Muscle of leg (tissue), 16 donors: ENCODE measurements at places on chromosomes 12 and 14. TPM values are rescaled to one million over a fixed set of nuclear protein-coding genes. Genes with fewer than 3 reads are reported as not detected.

The TBX5 gene
- 1.9 TPM for total RNA-seq

The NUAK1 gene
- 8.0 TPM for total RNA-seq

The SDS gene
- total RNA-seq: not detected

The TAS2R46 gene
- 1.6 TPM for total RNA-seq

The CIT gene
- total RNA-seq: 9.5 TPM

The CLEC2B gene
- 4.4 TPM for total RNA-seq

- H3K27me3 ChIP-seq: no peaks in the 10 kb centered on the region
- peaks cover 53% of the 10 kb centered on the region for H3K36me3 ChIP-seq
- H3K4me1 ChIP-seq: peaks cover 4% of the 10 kb centered on the region
- H3K27ac ChIP-seq: no peak overlapping the region
These were observed 25.5 kb downstream of the ZNF664 start for GRCh38 chr12:123998344-123998990.

DNA sequence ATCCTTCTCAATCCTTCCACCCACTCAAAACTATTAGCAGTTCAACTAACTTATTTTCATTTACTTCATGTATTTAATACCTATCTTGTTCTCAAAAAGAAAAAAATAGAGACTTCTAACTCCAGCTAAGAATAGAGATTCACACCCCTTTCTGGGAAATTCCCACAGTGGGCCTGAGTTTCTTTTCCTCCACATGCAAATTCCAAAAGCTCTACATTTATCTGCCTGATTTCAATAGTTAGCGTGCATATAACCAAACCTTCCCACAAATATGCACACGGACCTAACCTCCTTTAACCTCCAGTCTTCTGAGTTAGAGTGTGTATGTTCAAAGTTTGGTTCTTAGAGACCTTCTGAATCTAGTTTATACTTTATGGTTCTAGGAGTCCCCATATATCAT lies 62.5 kb downstream of the GRIN2B start:
- H3K4me1 ChIP-seq: no peaks in the 10 kb centered on the region
- no peaks in the 10 kb centered on the region for H3K27me3 ChIP-seq
- no peaks in the 10 kb centered on the region for H3K36me3 ChIP-seq
- H3K27ac ChIP-seq: no peak overlapping the region
- DNase-seq: no peak
- H3K4me3 ChIP-seq: no peak overlapping the region

GRCh38 chr14:28284546-28285300 lies 481.9 kb upstream of the FOXG1 start:
- H3K4me1 ChIP-seq: no peaks in the 10 kb centered on the region

GRCh38 chr12:26058308-26058707 lies 66.5 kb downstream of the BHLHE41 start:
- no peak for DNase-seq
- no peaks in the 10 kb centered on the region for H3K4me1 ChIP-seq
- H3K4me3 ChIP-seq: no peak overlapping the region
- no peaks in the 10 kb centered on the region for H3K36me3 ChIP-seq

- no peaks in the 10 kb centered on the region for H3K36me3 ChIP-seq
- peaks cover 29% of the 10 kb centered on the region for H3K4me1 ChIP-seq
- peak overlapping the region; percentile 75 for H3K27ac ChIP-seq
- no peak overlapping the region for H3K4me3 ChIP-seq
- H3K27me3 ChIP-seq: no peaks in the 10 kb centered on the region
These were observed 333.9 kb downstream of the ZFP36L1 start for GRCh38 chr14:68458840-68459469.

DNA sequence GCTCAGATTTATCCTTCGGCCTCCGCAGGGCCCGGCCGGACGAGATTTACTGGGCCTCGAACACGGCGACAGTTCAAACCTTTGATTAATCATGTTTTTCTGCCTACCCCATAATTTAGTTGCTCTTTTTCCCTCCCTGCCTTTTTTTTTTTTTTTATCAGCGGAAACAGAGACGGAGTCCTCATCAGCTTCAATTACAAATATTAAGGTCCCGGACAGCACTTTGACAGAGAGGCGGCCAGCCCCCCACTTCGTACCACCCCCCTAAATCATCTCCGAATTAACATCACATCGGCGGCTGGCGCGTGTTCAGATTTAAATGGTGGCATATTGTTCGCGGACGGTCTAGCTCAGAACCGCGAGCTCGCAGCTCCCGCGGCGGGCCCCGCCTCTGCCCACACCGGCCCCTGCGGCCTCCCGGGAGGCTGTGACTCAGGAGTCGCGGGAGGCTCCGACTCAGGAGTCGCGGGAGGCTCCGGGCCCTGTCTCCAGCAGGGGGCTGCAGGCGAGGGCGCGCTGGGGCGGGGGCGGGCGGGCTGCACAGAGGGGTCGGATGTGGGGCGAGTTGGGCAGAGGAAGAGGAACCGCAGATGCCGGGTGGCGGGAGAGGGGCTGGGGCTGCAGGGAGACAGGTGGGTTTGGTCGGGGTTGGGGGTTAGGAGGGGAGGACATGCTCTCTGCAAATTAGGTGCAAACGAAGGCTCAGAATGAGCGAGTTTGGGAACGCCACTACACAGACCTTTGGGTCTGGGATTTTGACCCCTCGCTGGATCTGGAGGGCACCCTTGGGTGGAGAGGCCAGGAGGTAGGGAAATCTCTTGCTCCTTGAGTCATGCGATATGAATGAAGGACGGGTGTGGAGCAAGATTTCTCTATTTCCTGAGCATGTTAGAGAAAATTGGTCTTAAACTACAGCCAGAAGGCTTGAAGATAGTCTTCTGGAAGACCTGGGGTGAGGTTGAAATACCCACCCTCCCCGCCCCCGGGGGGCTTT lies 19.6 kb upstream of the ATP5MC2 start:
- no peaks in the 10 kb centered on the region for H3K36me3 ChIP-seq
- no peak overlapping the region for H3K27ac ChIP-seq

- H3K27me3 ChIP-seq: peaks cover 2% of the 10 kb centered on the region
- DNase-seq: no peak
- no peaks in the 10 kb centered on the region for H3K4me1 ChIP-seq
- H3K4me3 ChIP-seq: no peak overlapping the region
- H3K36me3 ChIP-seq: no peaks in the 10 kb centered on the region
- H3K27ac ChIP-seq: no peak overlapping the region
These were observed 31.9 kb upstream of the RASSF8 start for GRCh38 chr12:25926536-25926935.

- no peaks in the 10 kb centered on the region for H3K36me3 ChIP-seq
- no peak overlapping the region for H3K4me3 ChIP-seq
- no peaks in the 10 kb centered on the region for H3K27me3 ChIP-seq
These were observed 96.9 kb downstream of the AKAP6 start for GRCh38 chr14:32426028-32426427.

- H3K36me3 ChIP-seq: no peaks in the 10 kb centered on the region
- no peak overlapping the region for H3K4me3 ChIP-seq
- peak overlapping the region; percentile 20 for H3K27ac ChIP-seq
- H3K4me1 ChIP-seq: peaks cover 43% of the 10 kb centered on the region
- no peak for DNase-seq
- no peaks in the 10 kb centered on the region for H3K27me3 ChIP-seq
These were observed 684 bp upstream of the ABCB9 start for GRCh38 chr12:122966743-122967550.

GRCh38 chr12:2334271-2334670 lies 281.5 kb downstream of the CACNA1C start:
- H3K27ac ChIP-seq: no peak overlapping the region
- H3K4me1 ChIP-seq: peaks cover 22% of the 10 kb centered on the region
- H3K36me3 ChIP-seq: no peaks in the 10 kb centered on the region
- no peak overlapping the region for H3K4me3 ChIP-seq
- DNase-seq: no peak
- H3K27me3 ChIP-seq: peaks cover 20% of the 10 kb centered on the region

GRCh38 chr12:509500-509899 lies 49.8 kb downstream of the B4GALNT3 start:
- no peak overlapping the region for H3K27ac ChIP-seq
- peaks cover 2% of the 10 kb centered on the region for H3K27me3 ChIP-seq
- no peaks in the 10 kb centered on the region for H3K36me3 ChIP-seq
- no peak overlapping the region for H3K4me3 ChIP-seq
- no peak for DNase-seq

DNA sequence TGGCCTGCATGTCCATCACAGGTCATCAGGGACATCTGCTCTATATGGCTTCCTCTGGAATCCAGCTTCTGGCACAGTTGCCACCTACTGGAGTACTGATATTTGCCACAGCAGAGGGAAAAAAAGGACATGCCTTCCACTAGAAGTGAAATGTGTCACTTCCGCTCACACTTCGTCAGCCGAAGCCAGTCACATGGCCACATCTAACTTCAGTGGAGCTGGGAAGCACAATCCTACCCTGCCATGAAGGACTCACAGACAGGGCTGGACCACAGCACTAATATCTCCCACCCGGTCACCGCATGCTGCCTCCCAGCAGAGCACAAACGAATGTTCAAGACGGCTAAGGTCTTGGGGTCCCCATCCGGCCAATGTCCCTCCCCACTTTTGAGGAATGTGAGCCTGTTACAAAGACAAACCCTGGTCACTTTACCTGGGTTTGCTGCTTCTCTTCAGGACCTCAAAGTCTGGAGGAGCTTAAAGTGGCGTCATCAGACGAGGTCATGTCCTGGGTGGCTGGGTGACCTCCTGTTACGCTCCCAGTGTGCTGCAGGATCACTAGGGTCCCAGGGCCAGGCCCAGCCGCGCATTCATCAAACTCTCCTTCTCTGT lies 98.6 kb downstream of the GCH1 start:
- H3K4me1 ChIP-seq: peaks cover 17% of the 10 kb centered on the region
- H3K27me3 ChIP-seq: peaks cover 2% of the 10 kb centered on the region
